ENCODE measurements at places on chromosomes 1 and 21.

- no peak for DNase-seq
Measured at GRCh38 chr1:209412036-209412435, 171.5 kb upstream of the CAMK1G start.

GRCh38 chr1:235995511-235995910 is 69.4 kb downstream of the NID1 start:
- no peak for DNase-seq

DNA sequence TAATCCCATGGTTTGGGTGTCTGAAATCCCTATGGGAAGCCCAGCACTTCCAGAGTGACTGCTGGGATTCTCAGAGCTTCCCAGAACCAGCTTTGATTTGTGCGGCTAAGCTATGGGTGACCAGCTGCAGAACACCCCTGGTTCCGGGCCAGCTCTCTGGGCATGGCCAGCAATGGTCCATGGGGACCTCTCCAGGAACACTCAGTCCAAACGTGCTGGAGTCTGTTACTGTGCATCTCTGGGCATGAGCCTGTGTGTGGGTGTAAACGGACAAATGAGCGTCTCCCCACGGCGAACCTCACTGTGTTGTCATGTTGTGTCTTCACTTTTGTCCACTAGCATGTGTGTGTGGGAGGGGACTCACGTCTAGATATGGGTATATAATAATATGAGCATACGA is 54.4 kb downstream of the MAB21L3 start:
- no peak for DNase-seq

DNA sequence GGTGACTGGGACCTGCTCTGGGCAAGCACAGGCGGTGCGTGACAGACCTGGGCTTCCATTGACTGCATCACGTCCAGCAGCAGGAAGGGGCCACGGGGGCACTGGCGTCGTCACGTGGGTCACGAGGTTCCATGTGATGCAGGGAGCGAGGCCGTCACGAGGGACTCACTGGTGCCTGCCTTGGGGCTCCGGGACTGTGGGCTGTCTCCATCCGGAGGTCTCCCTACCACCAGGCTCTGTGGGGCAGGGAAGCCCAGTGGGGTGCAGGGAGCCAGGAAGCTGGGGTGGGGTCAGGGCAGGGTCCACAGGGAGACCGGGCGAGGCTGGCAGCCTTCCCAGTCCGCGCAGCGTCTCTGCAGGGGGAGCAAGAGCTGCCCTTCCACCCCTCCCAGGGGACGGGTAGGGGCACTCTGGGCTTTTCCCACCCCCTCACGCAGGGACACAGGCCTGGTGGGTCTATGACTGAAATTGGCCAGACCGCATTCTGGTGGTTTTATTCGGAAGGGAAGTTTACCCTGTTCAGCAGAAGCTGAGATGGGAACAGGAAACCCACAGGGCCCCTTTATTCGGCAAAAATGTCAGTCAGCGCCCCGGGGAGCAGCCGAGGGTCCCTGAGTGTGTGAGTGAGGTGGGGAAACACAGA is 416 bp upstream of the TNFRSF14 start:
- peak; percentile 92 for DNase-seq

DNA sequence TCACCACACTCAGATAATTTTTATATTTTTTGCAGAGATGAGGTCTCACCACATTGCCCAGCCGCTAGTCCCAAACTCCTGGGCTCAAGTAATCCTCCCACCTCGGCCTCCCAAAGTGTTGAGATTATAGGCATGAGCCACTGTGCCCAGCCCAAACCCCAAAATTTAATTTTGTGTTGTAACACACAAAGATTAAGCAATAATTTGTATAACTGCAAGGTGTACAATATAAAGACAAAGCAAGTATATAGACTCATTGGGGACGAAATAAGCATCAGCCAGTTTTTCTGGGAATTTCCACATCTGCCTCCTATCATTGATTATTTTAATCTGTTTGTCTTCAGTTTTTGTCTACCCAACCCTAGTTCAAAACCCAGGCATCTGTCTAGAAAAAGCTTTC is 42.7 kb downstream of the ST7L start:
- no peak for DNase-seq

- no peak for DNase-seq
Measured at GRCh38 chr1:247935781-247936180, 11.1 kb downstream of the OR2AJ1 start.

DNA sequence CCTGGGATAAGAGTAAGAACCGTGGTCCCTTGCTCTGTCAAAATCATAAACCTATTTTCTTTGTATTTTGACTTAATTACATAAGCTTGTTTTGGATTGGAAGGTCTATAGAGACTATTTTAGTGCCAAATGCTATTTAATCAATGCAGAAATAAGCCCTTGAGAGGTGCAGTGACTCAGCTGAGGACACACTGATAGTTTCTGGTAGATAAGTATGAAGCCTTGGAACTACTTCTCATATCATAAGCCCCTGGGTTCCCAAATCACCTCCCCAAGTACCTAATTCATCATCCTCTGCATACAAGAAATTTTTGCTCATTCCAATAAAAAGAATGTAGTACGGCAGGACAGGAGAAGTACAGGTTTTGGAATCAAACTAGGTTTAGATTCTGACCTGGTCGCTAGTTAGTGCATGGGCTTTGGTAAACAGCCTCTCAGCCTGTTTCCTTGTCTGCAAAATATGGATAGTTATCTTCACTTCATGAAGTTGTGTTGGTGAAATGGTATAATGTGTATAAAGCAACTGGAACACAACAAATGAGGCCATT is 3.3 kb upstream of the CD55 start:
- no peak for DNase-seq

GRCh38 chr1:206584683-206585082 is 27.6 kb downstream of the EIF2D start:
- DNase-seq, result no peak

DNA sequence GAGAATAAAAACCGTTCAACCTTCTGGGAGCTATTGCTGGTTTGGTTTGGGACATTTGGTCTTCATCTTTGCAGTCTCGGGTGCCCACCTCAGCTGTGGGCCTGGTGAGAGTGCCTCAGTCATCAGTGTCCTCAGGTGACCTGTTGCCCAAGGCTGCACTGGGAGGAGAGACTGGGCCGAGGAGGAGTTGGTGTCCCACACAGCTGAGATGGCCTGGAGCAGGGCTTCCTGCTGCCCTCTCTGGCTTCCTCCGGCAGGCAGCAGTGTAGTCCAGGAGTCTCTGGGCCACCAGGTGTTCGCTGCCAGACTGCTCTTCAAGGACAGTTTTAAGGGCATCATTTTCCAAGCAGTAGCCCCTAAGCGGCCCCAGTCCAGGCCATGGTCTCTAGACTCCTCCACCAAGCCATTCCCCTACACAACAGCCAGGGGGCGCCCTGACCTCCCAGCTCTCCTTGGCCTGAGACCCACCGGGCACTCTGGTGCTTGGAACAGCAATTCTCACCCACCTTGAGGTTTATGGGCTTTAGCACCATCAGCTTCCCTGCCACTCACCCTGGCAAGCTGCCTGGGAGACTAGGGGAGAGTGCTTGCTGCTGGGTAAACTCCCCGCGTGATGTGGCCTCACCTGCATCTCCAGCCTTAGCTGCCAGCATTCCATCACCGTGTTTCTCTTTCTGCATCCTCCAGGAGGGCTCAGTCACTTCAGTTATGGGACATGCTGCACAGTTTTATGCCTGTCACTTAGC is 9.1 kb upstream of the SYTL1 start:
- DNase-seq, result peak; percentile 40
